ENCODE measurements at places on chromosomes 6 and 20.

GRCh38 chr6:24887545-24888140 is 48.1 kb downstream of the RIPOR2 start:
- DNase-seq, result no peak

DNA sequence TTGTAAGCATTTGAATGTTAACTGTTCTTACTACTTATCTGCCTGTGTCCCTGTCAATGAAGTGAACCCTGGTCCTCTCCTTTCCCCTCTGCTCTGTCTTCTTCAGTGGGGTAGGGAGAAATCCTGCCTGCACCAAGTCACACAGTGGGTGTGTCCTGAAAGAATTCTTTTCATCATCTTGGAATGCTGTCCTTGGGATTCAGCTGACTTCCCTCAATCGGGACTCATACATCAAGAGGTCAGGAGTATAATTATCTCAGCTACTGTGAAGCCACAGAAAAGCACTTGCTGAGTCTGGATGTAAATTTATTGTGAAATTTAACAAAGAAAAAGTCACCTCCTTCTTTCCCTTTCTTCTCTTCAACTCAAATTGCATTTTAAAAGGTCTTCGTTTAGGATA is 328.5 kb downstream of the SOX4 start:
- no peak for DNase-seq

DNA sequence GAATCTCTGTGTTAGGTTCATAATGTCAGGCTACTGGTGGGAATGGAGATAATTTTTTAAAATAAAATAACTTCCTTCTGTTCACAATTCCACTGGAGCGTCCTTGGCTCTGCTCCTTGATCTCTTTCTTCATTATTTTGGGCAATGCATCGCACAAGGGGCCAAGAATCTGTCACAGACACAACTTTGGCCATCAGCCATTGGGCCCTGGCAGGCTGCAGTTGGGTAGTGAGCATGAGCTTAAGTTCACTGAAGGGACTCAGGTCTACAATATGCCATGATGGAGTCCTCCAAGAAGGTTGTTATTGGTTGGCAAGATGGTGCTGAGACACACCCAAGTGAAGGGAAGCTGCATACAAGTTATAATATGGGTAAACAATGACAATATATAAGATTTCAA is 40.0 kb downstream of the CYP39A1 start:
- no peak for DNase-seq

- DNase-seq, result no peak
These were observed 84.9 kb upstream of the HMGCLL1 start for GRCh38 chr6:55663914-55664313.

- DNase-seq, result no peak
These were observed 8.3 kb downstream of the PHF3 start for GRCh38 chr6:63643862-63644261.

- peak; percentile 38 for DNase-seq
These were observed 485.4 kb upstream of the MANEA start for GRCh38 chr6:95091823-95092436.

DNA sequence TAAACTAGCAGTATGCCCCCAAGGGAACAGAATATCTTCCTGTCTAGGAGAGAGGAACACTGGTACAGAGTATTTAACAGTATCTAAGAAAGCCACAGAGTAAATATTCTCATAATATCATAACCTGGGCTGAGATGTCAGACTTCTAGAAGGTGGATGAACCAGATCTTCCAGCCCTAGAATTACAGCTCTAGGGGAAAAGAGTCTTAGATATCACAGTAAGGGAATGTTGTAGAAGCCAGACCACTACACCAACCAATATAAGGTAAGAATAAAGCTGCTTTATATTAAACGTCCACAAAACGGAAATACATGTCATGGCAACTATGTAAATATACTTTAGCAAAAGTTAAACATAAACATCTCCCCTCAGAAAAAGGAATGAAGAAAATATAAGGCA is 12.4 kb downstream of the SERINC1 start:
- DNase-seq, result no peak

All from non-pigmented ciliary epithelial cell (primary cell).